ENCODE measurements at places on chromosomes 12 and 14.

DNA sequence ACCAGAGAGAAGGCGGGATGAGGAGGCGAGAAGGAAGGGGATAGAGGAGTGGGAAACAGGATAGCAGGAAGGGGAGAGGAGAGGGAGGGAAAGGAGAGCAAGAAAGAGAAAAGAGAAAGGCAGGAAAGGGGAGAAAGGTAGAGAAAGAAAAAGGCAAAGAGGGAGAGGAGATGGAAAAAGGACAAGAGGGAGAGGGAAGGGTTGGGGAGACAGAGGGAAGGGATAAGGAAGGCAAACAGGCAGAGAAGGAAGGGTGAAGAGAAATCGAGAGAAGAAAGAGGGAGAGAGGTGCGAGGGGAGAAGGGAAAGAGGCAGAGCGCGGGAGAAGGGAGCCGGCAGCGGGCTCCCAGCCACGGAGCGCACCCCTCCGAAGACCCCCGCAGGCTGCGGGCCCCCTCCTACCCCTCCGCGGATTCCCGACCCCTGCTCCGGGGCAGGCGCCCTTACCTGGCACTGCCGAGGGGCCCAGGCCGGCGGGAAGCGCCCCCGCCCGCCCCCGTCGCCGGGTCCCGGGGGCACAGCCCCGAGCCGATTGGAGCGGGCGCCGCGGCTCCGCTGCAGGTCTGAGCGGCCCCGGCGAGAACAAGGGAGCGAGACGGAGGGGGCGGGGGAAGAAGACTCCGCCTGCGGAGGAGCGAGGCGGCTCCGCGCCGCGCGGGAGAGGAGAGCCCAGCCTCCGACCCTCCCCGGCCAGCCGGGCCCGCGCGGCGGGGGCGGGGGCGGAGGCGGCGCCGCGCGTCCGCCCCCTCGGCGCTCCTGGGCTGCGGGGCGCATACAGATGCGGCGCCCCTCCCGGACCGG lies at the start of gene CDH24:
TSS of gene CDH24 (minus strand) at position 565 of the 801 bp plus-strand sequence. CDS start 1,787 bp downstream, outside the sequence.
- DNase-seq, result peak; percentile 94

DNA sequence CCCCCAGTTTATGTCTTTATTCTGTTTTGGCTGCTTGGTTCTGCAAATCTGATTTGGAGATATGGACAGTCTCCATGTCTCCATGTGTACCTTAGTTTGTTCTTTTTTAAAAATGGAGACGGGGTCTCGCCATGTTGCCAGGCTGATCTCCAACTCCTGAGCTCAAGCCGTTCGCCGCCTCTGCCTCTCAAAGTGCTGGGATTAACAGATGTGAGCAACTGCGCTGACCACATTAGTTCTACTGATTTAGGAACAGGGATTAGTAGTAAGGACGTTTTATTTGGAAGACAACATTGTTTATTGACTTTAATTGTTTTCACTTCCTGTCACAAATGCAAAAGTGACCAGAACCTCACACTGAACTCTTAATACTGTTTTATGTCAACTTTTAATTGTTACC lies 14.7 kb downstream of the AEBP2 start:
- DNase-seq, result peak; percentile 10

- DNase-seq, result peak; percentile 60
Observed at GRCh38 chr12:54251667-54252284, 28.1 kb downstream of the CBX5 start.

- DNase-seq, result no peak
Observed at GRCh38 chr12:117760990-117761389, 207.8 kb downstream of the KSR2 start.

- DNase-seq, result no peak
Observed at GRCh38 chr12:93689076-93689834, 12.1 kb downstream of the CRADD start.

DNA sequence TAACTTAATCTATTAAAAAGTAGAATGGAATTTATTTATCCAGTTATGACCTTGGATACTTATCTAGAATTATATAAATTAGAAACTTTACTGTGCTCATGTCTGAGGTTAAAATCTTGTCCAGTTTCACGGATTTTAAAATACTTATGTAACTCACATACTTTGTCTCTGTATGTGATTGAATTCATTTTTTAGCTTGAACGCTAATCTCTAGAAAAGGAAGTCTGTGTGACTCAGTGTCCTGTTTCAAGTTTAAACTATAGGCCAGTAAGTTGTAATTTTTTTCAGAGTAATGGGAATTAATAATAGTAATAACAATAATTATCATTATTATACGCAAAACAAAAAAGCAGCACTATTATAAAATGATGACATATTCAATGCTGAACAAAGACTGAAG lies 168.6 kb downstream of the CPNE8 start:
- no peak for DNase-seq

DNA sequence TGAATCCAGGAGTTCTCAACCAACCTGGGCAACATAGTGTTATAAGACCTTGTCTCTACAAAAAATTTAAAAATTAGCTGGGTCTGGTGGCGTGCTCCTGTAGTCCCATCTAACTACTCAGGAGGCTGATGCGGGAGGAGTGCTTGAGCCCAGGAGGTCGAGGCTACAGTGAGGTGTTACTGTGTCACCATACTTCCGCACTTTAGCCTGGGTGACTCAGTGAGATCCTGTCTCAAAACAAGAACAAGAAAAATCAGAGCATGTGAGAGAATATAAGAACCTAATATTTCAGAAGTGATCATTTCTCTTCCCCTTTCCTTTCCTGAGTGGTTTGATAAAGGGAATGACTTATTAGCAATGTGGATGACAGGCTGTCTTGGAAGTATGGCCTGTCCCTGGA lies 9.5 kb downstream of the TRAF3 start:
- DNase-seq, result no peak

GRCh38 chr12:42801271-42801670 lies 211.7 kb upstream of the PRICKLE1 start:
- no peak for DNase-seq

DNA sequence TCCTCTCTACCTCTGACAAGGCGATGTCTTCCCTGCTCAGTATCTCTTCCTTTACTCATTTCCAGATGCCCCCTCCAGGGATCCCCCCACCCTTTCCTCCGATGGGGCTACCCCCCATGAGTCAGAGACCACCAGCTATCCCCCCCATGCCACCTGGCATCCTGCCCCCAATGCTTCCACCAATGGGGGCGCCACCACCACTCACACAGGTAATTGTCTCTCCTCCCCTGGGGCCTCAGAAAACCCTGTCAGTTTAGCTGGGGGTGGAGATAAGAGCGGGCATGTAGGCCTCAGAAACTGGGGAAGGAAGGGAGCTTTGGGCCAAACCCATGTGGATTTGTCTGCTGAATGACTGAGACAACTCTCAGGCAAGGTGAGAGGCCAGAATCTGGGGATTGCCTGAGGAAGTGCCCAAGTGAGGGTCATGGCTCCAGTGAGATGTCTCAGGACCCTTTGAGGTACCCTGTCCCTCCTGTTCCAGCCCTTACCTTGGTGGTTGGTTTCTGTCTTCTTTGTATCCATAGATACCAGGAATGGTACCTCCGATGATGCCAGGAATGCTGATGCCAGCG lies 8.1 kb downstream of the PRPF40B start:
- DNase-seq, result no peak

GRCh38 chr12:104490850-104491249 lies 34.1 kb downstream of the CHST11 start:
- no peak for DNase-seq

- no peak for DNase-seq
Observed at GRCh38 chr12:82874945-82875344, 188.2 kb downstream of the TMTC2 start.

- DNase-seq, result no peak
Observed at GRCh38 chr14:72736786-72737559, 156.9 kb downstream of the DPF3 start.

GRCh38 chr14:99944241-99944651 lies 121.0 kb upstream of the EVL start:
- no peak for DNase-seq

GRCh38 chr14:93231129-93231979 lies 24.3 kb downstream of the UBR7 start:
- no peak for DNase-seq

DNA sequence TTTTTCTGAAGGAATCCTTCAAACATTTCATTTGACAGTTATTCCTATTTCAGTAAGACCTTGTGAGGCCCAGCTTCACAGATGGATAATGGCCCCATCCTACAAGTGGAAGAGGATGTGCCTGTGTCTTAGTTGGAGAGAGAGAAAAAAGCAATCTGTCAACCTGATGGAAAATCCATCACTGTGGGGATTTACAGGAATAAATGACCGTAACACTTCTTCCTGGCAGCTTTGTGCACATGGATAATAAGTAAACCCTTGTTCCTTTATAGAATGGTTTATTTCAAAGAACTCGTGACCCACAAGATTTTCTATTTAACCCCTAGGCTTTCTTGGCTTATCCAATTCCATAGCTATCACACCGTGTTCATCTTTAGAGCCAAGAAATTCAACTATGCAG lies 121.4 kb upstream of the PCED1B start:
- no peak for DNase-seq

DNA sequence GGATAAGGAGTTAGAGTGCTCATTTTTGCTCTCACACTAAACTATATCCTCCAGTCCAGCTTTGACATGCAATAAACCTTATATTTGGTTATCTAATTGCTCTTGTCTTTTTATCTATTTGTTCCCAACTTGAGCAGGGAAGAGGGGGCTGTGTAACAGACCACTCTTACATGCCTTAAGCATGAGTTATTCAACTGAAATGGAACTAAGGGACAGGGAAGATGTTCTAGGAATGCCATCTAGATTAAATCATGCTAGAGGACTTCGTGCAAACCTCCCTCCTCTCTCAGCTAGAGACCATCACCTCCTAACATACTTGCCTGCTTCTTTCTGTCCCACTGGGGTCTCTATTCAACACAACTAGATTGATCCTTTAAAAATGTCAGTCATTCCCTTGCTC lies 20.6 kb downstream of the SPX start:
- no peak for DNase-seq

- no peak for DNase-seq
Observed at GRCh38 chr12:5910790-5911548, 34.1 kb downstream of the ANO2 start.

- DNase-seq, result no peak
Observed at GRCh38 chr14:32397861-32398640, 69.0 kb downstream of the AKAP6 start.

DNA sequence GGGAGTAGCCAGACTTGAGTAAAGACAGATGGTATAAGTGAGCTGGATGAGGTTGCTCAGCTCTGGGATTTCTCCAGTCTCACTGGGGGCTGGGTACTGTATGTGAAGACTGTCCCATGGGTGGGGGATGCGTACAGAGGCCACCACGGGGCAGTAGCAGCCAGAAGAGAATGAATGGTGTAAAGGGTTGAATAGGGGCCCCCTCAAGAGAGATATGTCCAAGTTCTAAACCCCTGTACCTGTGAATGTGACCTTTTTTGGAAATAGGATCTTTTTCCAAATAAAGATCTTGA lies 21.8 kb upstream of the BCDIN3D start:
- no peak for DNase-seq

DNA sequence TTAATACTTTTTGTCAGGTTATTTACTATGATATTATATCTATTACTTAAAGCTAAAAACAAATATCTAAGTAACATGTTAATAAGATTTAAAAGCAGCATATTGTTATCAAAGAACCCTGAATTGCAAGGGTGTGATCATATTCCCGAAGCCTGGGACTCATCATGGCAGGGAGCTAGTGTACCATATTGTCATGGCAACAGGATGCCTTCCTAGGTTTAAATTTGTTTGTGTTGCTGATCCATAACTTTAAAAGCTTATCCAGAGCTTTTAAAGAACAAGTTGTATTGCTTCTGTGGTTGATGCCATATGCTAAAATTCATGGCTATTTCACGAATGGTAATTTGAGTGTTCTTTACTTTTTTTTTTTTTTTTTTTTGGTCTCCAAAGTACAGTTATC lies 500.5 kb downstream of the NAV3 start:
- DNase-seq, result no peak

- no peak for DNase-seq
Observed at GRCh38 chr12:102992297-102992696, 34.8 kb downstream of the ASCL1 start.

DNA sequence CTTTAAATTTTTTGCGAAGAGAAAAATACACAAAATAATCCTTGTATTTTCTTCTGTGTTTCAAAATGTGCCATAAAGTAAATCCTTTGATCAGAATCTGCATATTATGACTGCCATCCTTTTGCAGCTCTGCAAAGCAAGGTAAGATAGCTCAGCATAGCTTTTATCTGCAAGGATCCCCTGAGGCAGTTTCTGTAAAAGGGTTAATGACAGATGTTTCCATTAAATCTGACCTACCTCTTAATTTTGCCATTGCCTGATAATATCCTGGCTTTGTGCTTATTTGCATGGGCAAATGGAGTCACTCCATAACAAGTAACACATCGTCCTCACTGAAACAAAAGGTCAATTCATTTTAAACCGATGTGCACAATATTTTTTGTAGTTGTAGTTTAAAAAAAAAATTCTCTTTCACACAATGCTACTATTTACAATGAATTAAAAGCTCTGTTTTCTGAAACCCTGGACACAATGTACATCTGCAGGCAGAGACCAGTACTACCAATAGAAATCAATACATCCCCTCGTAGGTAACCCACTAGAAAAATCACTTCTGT lies 108.5 kb upstream of the SOX5 start:
- no peak for DNase-seq
